Fibroblast of skin of right quadriceps (primary cell): ENCODE measurements at places on chromosomes 1 and 21.

DNA sequence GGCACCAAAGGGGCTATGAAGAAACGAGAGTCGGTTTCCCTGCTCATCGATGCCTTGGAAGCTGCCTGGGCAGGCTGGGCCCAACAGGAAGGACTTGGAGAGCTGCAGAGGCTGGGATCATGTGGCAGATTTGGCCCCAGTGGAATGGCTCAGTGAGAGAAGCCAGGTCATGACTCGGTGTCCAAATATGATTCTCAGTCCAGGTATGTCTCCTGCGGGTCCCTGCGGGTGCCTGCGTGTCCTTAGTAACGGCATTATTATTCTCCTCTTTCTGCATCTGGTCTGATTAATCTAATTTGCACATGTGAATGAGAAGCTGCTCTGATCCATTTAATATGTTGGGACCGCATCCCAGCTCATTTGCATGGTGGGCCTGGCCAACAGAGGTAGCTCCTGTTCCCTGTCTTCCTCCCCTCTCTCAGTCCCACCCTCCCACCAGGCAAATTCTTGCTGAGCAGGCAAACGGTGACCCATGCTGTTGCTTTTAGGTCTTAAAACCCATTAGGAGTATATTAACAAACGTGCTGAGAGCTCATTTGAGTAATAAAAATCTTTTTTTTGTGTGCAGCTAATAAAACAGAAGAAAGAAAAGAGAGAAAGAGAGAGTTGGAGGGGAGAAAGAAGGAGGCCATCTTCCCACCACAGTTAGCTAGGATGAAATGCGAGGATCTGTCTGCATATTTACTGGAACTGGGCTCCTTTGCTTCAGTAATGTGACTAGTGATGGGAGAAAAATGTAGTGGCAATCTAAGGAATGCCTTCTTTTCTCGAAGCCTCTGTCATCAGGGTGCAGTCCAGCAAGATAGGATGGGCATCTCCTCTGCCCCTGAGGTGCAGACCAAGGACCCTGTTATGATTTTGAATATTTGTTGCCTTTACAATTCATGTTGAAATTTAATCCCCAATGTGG, 133.5 kb downstream of the HMGB4 start:
- peak; percentile 29 for DNase-seq

- peak; percentile 14 for DNase-seq
These were observed 43.8 kb upstream of the KCNE2 start for GRCh38 chr21:34320011-34320410.

- no peak for DNase-seq
These were observed 7.8 kb downstream of the ETV3L start for GRCh38 chr1:157091668-157092273.

GRCh38 chr1:183898001-183898396, 93.1 kb downstream of the RGL1 start:
- DNase-seq = no peak

DNA sequence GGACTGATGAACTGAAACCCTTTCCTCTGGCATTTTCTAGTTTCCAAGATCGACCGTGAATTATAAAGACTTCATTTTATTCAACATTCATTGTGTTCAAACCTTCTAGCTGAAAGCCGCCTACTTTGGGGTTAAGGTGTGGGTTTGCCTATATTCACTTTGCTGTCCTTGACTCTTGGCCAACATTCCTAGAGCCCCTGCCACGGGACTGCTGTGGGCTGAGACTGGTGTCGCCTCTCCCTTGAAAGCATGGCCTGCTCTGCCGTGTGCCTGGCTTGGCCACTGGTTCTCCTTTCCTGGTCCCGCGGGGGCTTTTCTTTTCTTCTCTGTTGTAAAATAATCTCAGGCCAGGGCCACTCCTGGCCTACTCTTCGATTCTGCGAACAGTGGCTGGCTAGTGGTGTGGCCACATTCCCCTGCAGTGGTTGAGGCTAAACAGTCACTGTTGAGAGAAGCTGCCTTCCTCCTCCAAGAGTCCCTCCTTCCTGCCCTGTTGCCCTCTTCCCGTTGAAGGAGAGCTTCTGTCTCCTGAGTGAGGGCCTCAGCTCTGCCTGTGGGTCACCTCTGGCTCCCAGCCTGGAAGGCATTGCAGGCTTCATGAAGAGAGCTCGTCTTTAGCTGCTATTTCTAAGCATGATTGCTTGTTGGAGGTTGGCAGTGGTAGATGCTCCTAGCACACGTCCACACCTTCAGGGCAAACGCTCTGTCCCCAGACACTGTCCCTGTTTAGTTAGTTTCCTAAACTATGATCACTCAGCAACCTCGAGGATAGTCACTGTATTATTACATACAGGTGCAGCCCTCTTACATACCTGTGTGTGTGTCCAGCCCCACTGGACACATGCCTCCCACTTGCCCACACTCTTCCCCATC, 80.5 kb downstream of the GALNT2 start:
- DNase-seq = no peak

GRCh38 chr1:29635501-29636263, 399.4 kb downstream of the PTPRU start:
- no peak for DNase-seq

- DNase-seq = peak; percentile 2
These were observed 375.4 kb downstream of the COL11A1 start for GRCh38 chr1:102732927-102733326.

DNA sequence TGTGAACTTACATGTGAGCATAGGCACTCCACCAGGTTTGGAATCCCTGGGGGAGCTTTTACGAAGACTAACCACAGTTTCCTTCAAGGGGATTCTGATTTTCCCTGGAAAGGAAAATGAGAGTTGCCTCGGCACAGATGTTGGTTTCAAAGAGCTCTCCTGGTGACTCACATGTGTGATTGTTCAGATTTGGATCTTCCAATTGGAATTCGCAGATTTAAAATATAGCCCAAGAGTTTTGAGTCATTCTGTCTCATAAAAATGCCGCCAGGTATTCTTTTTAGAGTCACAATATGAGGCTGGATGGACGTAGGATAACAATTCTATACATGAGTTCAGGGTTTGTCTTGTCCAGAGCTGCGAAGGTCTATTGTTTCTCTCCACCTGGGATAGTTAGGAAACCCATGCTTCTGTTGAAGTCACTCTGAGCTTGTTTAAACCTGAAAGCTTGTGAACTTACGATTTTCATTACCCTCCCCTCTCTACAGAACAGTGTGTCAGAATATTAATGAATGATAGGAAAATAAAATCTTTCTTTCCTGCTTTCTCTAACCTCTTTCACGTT, 64.9 kb downstream of the TGFB2 start:
- peak; percentile 58 for DNase-seq

DNA sequence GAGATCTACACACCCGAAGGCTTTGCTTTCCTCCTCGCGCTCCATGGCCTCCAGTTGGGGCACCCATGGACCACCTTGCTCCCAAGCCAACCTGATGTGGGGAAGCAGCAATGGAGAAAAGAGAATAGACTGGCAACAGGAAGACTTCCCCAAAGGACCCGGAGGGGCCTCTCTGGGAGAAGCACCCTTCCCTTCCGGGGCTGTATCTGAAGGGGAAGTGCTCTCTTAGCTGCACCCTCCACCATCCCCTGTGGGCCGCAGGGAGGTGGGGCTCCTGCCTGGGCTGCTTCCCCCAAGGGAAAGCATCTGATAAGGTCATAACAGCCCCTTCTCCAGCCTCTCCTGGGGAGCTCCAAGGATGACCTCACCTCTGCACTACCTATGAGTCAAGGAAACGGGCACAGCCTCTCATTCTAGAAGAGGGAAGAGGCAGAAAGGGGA, 100.2 kb downstream of the RIPK4 start:
- no peak for DNase-seq

- DNase-seq = no peak
These were observed 3.9 kb downstream of the NEGR1 start for GRCh38 chr1:72278461-72278860.

DNA sequence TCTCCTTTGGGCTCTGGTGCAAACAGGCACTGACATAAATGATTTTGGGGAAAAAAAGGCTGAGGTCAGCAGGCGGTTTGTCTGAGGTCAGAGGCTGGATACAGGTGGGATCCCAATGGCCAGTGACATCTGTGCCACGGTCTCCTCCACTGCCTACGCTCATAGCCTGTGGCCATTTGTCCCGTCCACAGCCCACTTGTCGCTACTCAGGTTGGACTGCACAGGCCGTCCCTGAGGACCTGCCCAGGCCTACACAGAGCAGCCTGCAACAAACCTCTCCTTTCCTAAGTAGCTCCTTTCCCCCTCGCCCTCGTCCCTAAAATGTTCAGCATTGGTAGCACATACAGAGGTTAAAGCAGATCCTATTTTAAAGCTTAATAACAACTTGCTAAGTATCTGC, 150.7 kb downstream of the ZBTB18 start:
- DNase-seq = no peak

- peak; percentile 44 for DNase-seq
These were observed 40.9 kb downstream of the LGR6 start for GRCh38 chr1:202234331-202235002.

GRCh38 chr1:198919667-198920398, 281.0 kb downstream of the PTPRC start:
- no peak for DNase-seq

DNA sequence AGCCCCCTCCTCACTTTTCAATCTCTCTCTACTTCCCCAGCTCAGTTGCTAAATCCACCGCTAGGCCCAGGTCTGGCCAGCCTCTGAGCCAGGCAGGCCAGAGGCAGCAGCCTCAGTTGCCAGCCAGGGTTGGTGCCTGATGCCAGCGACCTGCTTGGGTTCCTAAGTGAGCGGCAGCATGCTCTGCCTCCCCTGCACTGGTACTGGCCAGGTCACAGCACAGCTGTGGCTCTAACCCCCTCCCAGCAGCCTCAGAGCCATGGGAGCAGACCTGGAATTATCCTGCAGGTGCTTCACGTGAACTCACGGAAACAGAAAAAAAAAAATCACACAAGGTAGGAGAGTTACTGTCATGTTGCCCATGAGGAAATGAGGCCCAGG, 82.5 kb upstream of the ATF3 start:
- DNase-seq = no peak

GRCh38 chr1:62229932-62230331, 35.3 kb downstream of the L1TD1 start:
- DNase-seq = no peak

GRCh38 chr1:75396260-75396659, 214.7 kb downstream of the SLC44A5 start:
- DNase-seq = no peak

DNA sequence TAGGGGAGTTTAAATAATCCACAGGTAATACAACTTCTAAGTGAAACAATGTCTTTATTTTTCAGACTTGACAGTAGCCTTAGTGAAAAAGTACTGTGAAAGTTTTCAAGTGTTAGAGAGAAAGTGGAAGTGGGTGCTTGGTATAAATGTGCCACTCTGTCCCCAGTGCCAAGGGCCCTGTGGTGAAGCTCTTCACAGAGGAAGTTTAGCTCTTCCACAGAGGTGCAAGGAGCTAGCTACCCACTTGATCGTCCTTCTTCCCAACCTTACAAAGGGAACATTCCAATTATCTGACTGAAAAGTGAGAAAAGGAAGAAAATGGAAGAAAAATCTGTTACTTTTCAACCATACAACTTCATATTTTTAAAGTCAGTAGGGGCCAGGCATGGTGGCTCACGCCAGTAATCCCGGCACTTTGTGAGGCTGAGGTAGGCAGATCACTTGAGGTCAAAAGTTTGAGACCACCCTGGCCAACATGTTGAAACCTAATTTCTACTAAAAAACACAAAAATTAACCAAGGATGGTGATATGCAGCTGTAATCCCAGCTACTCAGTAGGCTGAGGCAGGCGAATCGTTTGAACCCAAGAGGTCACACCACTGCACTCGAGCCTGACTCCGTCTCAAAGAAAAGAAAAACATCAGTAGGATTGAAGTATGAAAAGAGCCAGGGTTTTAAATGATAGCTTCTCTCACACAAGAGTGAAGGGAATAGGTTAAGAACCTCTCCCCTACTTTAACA, 41.0 kb upstream of the PTPRC start:
- no peak for DNase-seq

DNA sequence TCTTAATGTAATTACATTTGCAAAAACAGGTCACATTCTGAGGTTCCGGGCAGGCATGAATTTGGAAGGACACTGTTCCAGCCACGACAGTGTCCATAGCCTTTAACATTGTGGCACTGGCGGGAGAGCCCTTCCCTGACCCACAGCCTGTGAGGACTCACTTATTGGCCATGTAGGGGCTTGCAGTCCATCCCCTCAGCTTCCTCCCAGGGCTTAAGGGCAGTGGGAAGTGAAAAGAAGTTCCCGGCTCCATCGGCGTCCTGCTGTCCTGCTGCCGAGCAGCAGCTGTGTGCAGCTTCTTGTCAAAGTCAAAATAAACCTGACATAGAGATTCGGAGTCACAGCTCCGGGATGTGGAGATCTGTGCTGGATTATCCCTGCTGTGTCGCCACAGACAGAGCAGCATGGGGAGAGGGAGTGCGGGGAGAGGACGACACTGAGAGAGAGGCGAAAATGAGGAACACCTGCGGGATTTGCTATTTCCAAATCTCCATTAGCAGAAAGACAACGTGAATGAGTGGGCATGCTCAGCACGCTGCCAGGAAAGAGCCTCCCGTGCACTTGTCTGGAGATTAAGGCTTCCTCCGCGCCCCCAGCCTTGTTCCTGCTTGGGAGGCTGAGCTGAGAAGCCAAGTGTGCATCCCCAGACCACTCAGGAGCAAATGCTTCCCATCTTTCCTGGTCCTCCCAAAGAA, 260.3 kb downstream of the ASTN1 start:
- no peak for DNase-seq

DNA sequence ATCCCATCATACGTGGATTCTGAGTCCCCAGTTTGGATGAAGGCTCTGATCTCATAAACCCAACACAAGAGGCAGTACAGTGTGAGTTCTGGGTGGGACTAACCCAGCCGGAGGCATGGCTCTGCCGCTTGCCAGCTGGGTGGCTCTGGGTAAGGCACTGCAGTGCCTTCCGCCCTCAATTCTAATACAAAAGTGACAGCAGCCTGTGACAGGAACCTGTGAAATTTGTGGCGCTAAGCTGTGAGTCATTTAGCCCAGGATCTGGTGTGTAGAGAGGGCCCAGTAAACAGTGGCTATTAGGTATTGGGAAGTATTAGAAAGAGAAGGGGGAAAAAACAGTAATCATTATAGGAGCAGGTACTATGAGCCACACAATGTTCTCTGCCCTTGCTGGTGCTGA, 23.3 kb downstream of the HSPG2 start:
- no peak for DNase-seq

DNA sequence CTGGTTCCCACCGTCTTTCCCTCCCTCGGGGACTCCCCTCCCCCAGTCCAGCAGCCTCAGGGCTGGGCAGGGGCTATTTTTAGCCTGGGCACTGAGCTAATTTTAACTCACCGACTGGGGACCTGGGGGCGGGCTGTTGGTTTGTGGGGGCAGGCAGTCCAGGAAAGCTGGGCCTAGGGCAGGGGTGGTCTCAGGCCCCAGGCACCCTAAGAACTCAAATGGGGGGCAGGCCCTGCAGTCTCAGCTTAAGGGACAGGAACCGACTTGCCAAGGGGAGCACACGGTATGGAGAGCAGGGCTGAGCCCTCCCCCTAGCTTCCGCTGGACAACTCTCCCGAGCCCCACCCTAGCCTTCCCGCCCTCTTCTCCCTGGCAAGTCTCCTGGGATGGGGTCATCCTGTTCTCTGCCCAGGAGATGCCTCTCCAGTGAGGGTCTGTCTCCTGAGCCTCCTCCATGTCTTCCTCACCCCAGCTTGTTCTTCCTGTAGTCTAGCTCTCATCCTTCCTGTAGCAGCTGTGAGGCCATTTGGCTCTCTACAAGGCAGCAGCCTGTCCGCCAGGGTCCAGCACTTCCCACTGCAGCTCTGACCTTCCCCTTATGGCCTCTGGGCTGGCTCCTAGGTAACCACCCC, 10.1 kb downstream of the MEF2D start:
- DNase-seq = peak; percentile 38

- peak; percentile 34 for DNase-seq
These were observed 9.2 kb upstream of the HHIPL2 start for GRCh38 chr1:222557148-222557547.

- DNase-seq = no peak
These were observed 44.0 kb upstream of the LRP8 start for GRCh38 chr1:53371851-53372250.
